ENCODE measurements at places on chromosomes 13 and 19.

DNA sequence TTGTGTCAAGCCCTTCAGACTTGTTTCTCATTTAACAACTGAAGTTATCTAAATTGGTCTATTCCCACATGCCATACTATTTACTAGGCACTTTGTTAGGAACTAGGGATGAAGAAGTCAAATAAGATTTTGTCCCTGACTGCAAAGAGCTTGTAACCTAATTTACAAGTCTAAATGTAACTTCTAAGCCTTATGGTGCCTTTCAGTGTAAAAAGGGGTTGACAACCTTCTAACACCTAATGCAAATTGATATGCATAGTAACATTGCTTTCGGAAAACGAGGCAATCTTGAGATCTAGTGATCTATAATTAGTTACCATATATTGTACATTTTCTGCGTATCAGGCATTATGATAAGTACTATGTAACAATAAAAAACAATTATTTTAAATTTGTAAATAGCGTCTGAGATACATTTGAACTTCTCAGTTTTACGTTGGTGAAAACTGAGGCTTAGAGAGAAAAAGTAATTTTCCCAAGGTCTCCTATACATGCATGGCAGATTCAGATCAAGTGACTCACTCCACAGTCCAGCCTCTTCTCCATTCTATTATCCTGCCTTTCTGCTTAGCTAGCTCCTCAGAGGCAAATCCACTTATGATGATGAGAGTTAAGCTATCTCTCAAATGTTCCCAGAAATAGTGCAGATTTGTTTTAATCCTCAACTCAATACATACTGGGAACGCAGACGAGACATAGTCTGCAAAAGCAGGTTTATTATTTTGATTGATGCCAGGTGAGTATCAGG is 764.9 kb upstream of the SLITRK5 start:
- no peaks in the 10 kb centered on the region for H3K27me3 ChIP-seq
- H3K27ac ChIP-seq, result no peak overlapping the region
- no peak for DNase-seq
- H3K4me1 ChIP-seq, result no peaks in the 10 kb centered on the region
- no peaks in the 10 kb centered on the region for H3K36me3 ChIP-seq

- no peak overlapping the region for H3K27ac ChIP-seq
- peaks cover 8% of the 10 kb centered on the region for H3K4me1 ChIP-seq
- no peaks in the 10 kb centered on the region for H3K27me3 ChIP-seq
- DNase-seq, result no peak
Observed at GRCh38 chr13:80787604-80788003, 446.7 kb upstream of the SPRY2 start.

- H3K4me1 ChIP-seq, result no peaks in the 10 kb centered on the region
- no peak overlapping the region for H3K27ac ChIP-seq
- no peaks in the 10 kb centered on the region for H3K27me3 ChIP-seq
- no peaks in the 10 kb centered on the region for H3K36me3 ChIP-seq
- DNase-seq, result no peak
Observed at GRCh38 chr13:70469077-70469476, 360.8 kb upstream of the KLHL1 start.

GRCh38 chr13:20729633-20730585 is 26.4 kb downstream of the IL17D start:
- H3K4me3 ChIP-seq, result no peak overlapping the region
- H3K27me3 ChIP-seq, result no peaks in the 10 kb centered on the region
- no peaks in the 10 kb centered on the region for H3K36me3 ChIP-seq
- H3K27ac ChIP-seq, result no peak overlapping the region
- no peaks in the 10 kb centered on the region for H3K4me1 ChIP-seq

DNA sequence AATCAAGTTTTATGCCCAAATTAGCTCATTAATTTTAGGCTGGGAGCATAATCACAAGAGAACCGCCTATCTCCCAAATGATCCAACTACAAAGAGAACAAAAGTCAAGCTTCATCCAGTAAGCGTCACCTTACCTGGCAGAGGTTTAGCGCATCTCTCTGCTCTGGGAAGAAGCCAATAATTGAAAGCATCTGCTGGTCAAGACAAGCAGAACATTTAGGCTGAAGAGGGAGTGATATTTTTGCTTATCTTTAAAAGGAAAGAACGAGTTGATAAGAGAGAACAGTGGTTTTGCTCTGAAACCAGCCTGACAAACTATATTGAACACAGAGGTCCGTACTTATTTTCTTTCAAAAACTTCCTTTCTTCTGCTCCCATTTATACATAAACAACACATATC is 242.1 kb downstream of the ENOX1 start:
- H3K27ac ChIP-seq, result no peak overlapping the region
- H3K4me1 ChIP-seq, result no peaks in the 10 kb centered on the region
- H3K27me3 ChIP-seq, result no peaks in the 10 kb centered on the region
- no peak overlapping the region for H3K4me3 ChIP-seq
- DNase-seq, result no peak
- no peaks in the 10 kb centered on the region for H3K36me3 ChIP-seq

GRCh38 chr13:36986462-36987240 is 12.5 kb downstream of the ALG5 start:
- no peak overlapping the region for H3K27ac ChIP-seq
- no peaks in the 10 kb centered on the region for H3K27me3 ChIP-seq
- peaks cover 9% of the 10 kb centered on the region for H3K36me3 ChIP-seq
- no peak overlapping the region for H3K4me3 ChIP-seq
- no peaks in the 10 kb centered on the region for H3K4me1 ChIP-seq
- DNase-seq, result no peak

GRCh38 chr19:45305421-45305820 is 17.3 kb downstream of the CKM start:
- no peaks in the 10 kb centered on the region for H3K4me1 ChIP-seq
- H3K4me3 ChIP-seq, result no peak overlapping the region
- no peak for DNase-seq

DNA sequence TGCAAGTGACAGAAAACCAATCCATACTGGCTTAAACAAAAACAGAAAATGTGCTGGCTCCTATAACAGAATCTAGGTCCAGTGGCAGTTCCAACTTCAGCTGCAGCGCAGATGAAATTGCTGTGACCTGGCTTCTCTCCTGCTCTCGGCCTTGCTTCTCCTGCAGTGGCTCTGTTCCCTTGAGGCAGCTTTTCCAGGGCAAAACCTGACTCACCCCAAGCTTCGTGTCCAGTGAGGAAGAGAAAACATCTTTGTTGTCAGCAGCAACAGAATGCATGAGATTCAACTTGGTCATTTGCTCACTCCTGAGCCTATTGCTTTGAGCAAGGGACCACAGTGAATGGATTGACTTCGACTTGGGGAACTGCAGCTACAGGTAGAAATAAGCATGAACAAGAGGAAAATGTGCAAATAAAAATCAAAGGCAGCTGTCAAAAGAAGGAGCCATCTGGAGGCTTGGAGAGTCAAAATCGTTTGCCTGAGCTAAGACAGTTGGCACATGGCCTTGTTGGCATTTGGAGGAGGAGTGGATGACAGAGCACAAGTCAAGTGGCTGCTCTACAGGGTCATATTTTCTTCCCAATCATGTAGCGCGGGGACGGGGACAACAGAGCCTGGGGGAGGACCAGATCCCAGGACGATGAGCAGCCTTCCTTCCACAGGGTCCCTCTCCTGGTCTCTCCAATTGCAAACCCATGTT is 523.4 kb downstream of the FGF9 start:
- H3K4me1 ChIP-seq, result no peaks in the 10 kb centered on the region
- H3K36me3 ChIP-seq, result no peaks in the 10 kb centered on the region
- DNase-seq, result no peak
- H3K4me3 ChIP-seq, result no peak overlapping the region

DNA sequence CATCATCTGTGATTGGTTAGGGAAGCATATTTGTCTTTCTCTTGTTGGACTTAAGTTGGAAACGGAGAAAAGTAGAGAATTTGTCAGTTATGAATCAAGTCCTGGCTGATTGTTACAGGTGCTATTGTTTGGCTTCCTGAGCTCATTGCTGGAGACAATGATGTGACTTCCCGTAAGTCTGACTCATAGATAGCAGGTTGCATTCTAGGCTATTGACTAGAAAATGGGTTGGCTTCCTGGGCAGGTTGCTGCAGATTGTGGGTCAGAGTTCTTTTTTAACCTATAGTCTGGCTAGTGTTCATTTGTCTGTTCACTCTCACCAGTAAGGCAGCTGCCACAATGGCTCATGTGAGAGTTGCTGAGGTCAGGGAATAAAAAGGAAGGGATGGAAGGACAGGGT is 101.5 kb downstream of the CCNA1 start:
- H3K4me3 ChIP-seq, result no peak overlapping the region
- H3K27ac ChIP-seq, result peak overlapping the region; percentile 39
- H3K4me1 ChIP-seq, result peaks cover 36% of the 10 kb centered on the region
- DNase-seq, result no peak
- H3K36me3 ChIP-seq, result no peaks in the 10 kb centered on the region
- peaks cover 8% of the 10 kb centered on the region for H3K27me3 ChIP-seq

GRCh38 chr13:67299751-67300150 is 69.6 kb upstream of the PCDH9 start:
- no peaks in the 10 kb centered on the region for H3K4me1 ChIP-seq
- H3K27ac ChIP-seq, result no peak overlapping the region
- no peak overlapping the region for H3K4me3 ChIP-seq
- H3K36me3 ChIP-seq, result no peaks in the 10 kb centered on the region

DNA sequence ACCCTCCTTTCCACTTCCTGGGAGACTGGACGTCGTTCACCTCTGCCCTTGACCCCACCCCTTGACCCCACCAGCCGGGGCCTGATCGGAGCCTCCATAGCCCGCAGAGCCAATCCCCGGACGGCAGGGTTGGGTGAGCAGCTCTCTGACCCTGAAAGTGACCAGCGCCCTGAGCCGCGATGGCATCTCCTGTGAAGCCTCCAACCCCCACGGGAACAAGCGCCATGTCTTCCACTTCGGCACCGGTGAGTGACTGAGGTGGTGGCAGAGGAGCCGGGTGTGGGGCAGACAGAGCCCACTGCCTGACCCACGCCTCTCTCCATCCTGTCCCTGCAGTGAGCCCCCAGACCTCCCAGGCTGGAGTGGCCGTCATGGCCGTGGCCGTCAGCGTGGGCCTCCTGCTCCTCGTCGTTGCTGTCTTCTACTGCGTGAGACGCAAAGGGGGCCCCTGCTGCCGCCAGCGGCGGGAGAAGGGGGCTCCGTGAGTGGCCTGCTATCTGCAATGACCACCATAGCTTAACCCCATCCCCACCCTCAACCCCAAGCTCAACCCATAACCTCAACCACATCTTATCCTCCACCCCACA is 10.4 kb downstream of the BCAM start:
- H3K4me3 ChIP-seq, result no peak overlapping the region
- no peak overlapping the region for H3K27ac ChIP-seq
- no peak for DNase-seq
- peaks cover 14% of the 10 kb centered on the region for H3K4me1 ChIP-seq
- peaks cover 20% of the 10 kb centered on the region for H3K36me3 ChIP-seq
- H3K27me3 ChIP-seq, result peaks cover 17% of the 10 kb centered on the region

DNA sequence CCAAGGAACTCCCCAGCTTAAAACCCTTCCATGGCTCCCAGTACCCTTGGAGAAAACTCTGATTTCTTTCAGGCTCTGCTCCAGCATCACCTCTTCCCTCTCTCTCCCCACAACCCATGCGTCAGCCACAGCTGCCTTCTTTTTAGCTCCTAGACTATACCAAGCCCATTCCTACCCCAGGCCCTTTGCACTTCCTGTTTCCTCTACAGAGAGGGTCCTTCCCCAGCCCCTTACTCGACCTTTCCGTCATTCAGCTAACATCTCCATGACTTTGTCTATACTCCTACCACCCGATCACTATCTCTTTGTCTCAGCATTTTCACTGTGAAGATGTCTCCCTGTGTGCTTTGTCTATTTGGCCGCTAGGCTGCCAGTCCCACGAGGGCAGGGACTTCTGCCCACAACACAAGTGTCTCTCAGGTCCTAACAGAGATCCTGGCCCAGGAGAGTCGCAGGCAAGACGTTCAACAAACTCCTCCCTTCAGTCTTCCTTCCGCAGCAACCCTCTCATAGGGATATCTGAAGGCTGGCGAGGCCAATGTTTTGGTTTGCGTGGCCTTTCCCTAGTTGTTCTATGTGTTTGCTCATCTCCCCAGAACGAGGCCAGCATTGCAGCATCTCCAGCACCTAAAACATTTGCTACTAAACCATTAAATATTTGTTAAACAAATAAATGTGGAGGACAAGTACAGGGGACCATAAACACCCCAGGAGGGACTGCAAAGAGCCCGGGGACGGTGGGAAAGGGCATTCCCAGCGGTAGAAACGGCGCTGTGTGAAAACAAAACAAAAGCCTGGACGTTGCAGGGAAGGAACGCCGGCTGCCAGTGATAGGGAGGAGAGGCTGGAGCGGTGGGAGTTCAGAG is 816 bp downstream of the CCNP start:
- H3K4me1 ChIP-seq, result peaks cover 38% of the 10 kb centered on the region
- peak overlapping the region; percentile 18 for H3K27ac ChIP-seq
- DNase-seq, result no peak
- H3K36me3 ChIP-seq, result peaks cover 28% of the 10 kb centered on the region
- peak overlapping the region; percentile 51 for H3K4me3 ChIP-seq

- H3K4me1 ChIP-seq, result no peaks in the 10 kb centered on the region
- no peaks in the 10 kb centered on the region for H3K36me3 ChIP-seq
- DNase-seq, result no peak
- no peaks in the 10 kb centered on the region for H3K27me3 ChIP-seq
- no peak overlapping the region for H3K4me3 ChIP-seq
Observed at GRCh38 chr13:53822136-53822535, 793.5 kb downstream of the OLFM4 start.

- no peak for DNase-seq
- H3K4me3 ChIP-seq, result peak overlapping the region; percentile 84
- H3K27me3 ChIP-seq, result no peaks in the 10 kb centered on the region
- H3K36me3 ChIP-seq, result peaks cover 25% of the 10 kb centered on the region
Observed at GRCh38 chr19:52140032-52140710, 433 bp upstream of the ZNF616 start.

GRCh38 chr13:74774264-74774663 is 640.1 kb upstream of the KLF12 start:
- no peaks in the 10 kb centered on the region for H3K4me1 ChIP-seq
- no peaks in the 10 kb centered on the region for H3K36me3 ChIP-seq
- no peak overlapping the region for H3K27ac ChIP-seq
- no peak for DNase-seq

- H3K4me3 ChIP-seq, result peak overlapping the region; percentile 43
- H3K27ac ChIP-seq, result peak overlapping the region; percentile 74
- H3K36me3 ChIP-seq, result peaks cover 42% of the 10 kb centered on the region
- no peak for DNase-seq
- H3K27me3 ChIP-seq, result no peaks in the 10 kb centered on the region
Observed at GRCh38 chr19:14385492-14385891, 4.2 kb downstream of the ADGRE5 start.

DNA sequence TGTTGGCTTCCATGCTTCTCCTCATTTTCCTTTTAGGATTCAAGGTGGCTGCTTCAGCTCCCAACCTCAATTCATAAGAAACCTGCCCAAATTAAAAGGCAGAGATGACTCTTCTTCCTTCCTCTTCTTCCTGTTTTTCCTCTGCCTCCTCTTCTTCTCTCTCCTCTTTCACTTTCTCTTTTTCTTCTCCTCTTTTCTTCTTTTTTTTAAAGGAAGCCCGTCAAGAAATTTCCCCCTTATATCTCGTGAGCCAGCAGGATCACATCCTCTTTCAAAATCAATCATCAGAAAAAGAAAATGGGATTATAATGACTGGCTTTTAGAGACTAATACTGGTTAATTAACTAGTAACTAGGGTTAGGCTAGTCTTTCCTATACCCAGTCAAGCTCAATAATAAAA is 220.3 kb downstream of the NBEA start:
- H3K27ac ChIP-seq, result no peak overlapping the region
- no peaks in the 10 kb centered on the region for H3K27me3 ChIP-seq
- H3K36me3 ChIP-seq, result no peaks in the 10 kb centered on the region
- no peak for DNase-seq

All from Calu3 (cell line).